ENCODE measurements at places on chromosomes 5 and 9.

- DNase-seq, result peak; percentile 78
Observed at GRCh38 chr9:86902586-86902985, 44.7 kb downstream of the GAS1 start.

DNA sequence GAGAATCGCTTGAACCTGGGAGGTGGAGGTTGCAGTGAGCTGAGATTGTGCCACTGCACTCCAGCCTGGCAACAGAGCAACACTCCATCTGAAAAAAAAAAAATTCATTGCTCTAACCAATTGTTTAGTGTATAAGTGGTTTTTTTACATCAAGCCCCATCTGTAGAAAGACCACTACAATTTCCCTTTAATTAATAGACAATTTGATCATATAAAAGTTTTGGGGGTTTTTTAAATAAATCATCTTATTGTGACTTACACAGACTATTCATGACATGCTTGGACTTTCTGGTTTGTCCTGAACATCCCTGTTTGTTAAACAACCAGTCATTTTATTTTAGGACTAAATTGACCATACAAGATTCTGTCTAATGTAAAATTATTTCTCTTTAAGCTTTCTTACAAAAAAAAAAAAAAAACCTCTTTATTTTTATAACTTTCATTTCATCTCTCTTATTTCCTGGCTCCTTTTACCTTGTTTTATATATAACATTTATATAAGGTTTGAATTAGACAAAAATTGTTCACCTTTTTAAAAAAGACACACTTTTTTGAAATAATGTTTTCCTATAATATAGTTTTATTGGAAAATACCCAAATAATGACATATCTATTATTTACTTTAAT lies 9.8 kb upstream of the FANCC start:
- no peak for DNase-seq

DNA sequence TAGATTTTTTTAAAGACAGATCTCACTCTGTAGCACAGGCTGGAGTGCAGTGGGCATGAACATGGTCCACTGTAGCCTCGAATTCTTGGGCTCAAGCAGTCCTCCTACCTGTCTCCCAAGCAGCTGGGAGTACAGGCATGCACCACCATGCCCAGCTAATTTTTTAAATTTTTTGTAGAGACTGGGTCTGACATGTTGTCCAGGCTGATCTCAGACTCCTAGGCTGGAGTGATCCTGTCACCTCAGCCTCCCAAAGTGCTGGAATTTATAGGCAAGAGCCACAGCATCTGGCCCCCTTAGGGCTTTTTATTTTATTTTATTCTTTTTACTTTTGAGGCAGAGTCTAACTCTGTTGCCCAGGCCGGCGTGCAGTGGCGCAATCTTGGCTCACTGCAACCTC lies 56.4 kb downstream of the NSD1 start:
- no peak for DNase-seq

DNA sequence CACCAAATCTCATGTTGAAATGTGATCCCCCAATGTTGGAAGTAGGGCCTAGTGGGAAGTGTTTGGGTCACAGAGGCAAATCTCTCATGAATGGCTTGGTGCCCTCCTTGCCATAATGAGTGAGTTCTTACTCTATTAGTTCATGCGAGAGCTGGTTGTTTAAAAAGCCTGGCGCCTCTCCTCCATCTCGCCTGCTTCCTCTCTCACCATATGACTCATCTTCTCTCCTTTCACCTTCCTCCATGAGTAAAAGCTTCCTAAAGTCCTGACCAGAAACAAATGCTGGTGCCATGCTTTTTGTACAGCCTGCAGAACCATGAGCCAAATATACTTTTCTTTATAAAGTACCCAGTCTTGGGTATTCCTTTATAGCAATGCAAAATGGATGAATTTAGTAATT lies 20.9 kb upstream of the ARHGAP26 start:
- DNase-seq, result no peak

- no peak for DNase-seq
Observed at GRCh38 chr9:127004946-127005769, 90.6 kb downstream of the RALGPS1 start.

- no peak for DNase-seq
Observed at GRCh38 chr5:150479416-150479815, 28.5 kb upstream of the NDST1 start.

DNA sequence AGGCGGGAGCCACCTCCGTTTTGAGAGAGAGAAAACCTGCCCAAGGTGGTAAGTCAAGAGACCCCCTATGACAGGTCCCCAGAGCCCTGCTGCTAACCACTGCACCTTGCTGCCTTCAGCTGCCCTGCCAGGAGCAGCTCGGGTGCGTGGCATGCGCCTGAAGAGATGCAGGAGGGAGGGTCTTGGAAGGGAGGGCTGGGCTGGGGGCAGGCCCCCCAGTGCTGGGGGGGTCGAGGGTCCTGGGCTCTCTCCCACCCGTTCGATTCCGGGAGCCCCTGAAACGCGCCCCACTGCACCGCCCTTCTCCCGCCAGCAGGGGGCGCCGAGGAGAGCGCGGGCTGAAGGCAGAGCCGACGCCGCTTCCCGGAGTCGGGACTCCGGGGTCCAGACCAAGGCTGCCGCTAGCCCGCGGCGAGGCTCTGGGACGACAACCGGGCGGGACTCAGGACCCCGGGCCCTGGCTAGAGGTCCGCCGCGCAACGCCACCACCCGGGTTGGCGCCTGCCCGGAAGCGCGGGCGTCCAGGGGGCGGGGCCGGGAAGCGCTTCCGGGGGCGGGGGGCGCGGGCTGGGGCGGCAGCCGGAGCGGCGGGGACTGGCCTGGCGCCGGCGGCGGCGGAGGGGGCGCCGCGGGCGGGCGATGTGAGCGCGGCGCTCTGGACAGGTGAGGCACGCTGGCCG lies at the start of gene ZBTB34:
Gene ZBTB34, plus strand, starts transcription at position 563 of the 680 bp plus-strand sequence. CDS start 18,761 bp downstream, outside the sequence.
- DNase-seq, result peak; percentile 94

DNA sequence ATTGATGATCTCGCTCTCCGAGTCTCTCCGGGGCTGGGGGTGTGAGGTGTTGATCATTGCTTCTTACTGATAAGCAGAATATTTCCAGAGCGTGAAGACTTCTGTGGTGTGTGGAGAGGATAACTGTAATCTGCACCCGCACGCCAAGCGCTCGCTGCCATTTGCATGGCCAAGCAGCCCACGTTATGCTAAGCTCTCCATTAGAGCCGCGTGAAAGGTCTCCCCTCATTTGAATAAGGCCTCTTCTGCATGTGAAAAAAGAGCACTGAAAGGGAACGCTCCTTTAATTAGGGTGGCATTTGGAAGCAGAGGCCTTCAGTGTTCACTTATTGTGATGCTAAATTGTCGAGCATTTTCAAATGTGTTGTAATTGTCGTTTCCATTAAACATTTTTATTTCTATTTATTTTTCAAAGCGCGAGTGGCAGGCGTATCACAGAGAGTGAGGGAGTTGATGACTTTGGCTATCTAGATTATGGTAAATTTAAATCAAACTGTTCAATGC lies 163.6 kb upstream of the IRX2 start:
- DNase-seq, result no peak

DNA sequence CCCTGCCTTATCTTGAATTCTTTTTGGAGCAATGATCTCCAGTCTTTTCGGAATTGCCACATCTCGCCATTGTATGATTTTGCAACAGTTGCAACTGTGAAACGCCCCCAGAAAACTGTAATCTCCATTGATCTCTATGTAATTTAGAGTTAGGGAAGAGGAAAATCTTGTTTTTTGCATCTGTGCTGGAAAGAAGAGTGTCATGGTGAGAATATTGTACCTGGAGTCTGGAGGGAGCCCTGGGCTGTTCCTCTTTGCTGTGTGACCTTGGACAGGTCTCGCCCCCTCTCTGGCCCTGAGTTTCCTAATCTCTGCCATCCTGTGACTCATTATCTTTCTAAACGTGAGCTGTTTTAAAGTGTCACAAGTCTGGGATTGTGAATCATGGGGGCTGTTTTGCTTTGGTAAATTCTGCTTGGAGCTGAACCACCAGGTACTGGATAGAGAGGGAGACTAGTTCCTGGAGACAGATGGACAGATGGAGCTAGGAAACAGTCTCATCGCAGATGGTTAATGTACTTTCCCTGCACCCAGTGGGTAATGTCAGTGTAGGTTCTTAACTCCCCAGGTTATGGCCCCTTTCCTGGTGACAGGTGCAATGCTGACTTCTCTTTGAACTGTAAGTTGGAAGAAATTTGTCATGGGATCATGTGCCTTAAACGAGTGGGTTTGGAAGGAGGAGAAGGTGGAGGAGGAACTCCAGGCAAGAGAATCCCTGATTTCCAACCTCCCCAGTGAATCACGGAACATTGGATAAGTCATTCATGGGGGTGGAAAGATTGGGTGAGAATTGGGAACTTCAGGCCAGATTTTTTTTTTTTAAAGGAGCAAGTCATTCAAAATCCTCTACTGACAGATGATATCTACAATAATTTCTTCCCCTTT lies 19.6 kb downstream of the PPARGC1B start:
- DNase-seq, result no peak

DNA sequence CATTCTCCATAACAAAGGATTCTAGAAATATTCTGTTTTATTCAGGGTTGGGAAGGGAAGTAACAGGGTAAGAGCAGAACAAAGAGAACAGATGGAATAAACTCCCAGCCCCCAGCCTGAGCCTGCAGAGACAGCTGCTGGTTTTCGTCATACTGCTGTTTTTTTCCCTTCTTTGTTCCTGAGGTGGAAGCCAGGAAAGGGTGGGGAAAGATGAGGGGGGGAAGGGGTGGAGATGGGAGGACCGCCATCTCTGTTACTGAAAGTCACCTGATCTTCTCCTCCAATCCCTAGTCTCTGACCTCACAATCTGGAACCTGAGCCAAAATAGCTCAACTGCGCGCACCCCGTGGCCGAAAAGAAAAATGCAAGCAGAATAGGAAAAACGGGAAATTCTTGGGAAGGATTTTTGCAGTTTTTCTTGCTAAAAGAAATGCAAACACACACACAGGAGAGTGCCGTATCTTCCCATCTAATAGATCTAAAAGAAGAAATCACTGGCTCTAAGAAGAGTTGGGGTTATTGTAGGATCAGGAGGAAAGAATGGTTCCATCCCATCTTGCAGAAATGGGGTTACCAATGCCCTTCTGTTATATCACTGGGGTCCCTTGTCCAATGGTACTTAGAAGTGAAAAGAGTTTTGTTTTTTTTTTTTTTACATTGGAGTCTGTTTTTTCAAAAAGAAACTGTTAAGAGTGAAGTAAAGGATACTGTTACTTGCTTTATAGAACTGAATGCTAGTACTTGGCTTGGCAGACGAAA lies 57.9 kb downstream of the DIAPH1 start:
- no peak for DNase-seq

GRCh38 chr5:83551821-83552220 lies 80.3 kb downstream of the VCAN start:
- no peak for DNase-seq

- no peak for DNase-seq
Observed at GRCh38 chr5:180168758-180169157, 40.3 kb downstream of the RASGEF1C start.

DNA sequence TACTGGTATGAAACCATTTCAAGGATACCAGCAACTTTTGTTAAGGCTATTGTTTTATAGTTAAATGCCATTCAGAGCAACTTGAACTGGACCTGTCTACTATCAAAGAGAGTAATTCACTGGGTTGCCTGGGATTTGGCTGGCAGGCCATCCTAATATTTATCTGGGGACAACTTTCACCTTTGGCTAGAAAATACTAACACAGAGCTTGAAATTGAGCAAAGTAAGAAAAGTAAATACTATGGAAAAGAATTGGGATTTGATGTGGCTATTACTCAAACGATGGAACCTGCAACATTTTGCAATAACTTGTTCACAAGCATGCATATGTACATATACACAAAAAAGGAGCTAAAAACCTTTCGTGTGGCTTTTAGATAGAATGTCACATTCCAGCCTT lies 191.3 kb downstream of the DENND1A start:
- DNase-seq, result no peak

GRCh38 chr5:104598285-104598684 lies 1035.7 kb upstream of the NUDT12 start:
- DNase-seq, result no peak

DNA sequence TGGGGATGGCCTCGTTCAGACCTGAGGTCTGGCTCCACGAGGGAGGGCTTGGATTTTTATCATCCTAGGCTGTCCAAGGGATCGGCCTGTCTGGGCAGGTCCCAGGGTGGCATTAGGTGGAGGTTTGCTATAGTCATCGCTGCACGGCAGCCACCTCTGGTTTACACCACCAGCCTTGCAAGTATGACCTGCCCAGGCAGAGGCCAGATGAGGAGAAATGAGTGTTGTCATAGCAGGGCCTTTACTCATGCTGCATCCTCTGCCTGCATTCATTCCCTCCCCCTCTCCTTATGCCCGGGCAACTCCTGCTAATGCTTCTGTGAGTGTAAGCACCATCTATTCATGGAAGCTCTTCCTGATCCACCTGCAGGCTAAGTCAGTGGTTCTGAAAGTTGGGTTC lies 15.3 kb upstream of the NDST1 start:
- DNase-seq, result no peak

DNA sequence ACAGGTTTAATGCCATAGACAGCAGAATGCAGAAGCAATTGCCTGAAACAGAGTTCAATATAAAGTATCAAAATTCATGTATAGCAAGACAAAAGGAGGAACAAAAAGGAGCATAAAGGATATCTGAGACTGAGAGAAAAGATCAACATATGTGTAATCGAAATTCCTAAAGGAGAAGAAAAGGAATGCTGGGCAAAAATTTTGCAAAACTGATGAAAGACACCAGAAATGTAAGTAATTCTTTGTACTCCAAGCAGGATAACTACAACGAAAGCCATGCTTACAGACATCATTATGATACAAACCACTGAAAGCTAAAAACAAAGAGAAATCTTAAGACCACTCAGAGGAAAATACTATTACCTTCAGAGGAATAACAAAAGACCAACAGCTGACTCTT lies 72.8 kb upstream of the MTAP start:
- DNase-seq, result no peak

DNA sequence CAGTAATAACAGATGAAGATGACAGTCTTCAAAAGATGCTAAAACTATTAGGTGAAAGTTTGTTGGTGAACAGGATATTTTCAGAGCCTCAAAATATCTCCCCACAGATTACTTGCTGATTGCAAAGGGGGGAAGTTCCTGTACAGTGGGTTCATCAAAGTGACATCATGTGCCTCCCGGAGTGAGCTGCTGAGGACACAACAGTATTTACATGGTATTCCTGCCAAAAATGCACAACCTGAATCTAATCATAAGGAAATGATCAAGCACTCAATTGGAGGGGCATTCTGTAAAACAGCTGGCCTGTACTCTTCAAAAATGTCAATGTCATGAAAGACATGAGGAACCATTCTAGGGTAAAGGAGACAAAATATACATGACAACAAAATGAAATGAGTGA lies 18.9 kb upstream of the GLIS3 start:
- no peak for DNase-seq

DNA sequence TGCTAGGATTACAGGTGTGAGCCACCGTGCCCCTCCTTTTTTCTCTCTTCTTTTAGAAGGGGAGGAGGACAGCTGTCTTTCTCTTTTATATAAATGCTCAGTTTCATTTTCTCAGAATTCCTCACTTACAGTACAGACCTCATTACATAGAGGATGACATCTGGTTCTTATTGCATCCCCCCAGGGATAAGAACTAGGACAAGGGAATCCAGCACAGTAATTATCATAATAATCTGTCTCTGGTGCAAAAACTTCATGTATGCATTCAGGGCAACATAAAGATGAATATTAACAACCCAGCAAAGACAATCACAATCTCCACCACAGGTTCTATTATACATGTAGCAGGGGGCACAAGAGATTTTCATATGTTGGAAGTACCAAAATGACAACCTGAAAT lies 5.1 kb downstream of the SPZ1 start:
- DNase-seq, result no peak

GRCh38 chr9:123957731-123958130 lies 27.8 kb upstream of the DENND1A start:
- DNase-seq, result no peak

Measured in upper lobe of left lung (tissue), 6 donors.